Ovary (tissue), 10 donors: ENCODE measurements at places on chromosomes 5 and 9. TPM values are rescaled to one million over a fixed set of nuclear protein-coding genes. Genes with fewer than 3 reads are reported as not detected.

DNA sequence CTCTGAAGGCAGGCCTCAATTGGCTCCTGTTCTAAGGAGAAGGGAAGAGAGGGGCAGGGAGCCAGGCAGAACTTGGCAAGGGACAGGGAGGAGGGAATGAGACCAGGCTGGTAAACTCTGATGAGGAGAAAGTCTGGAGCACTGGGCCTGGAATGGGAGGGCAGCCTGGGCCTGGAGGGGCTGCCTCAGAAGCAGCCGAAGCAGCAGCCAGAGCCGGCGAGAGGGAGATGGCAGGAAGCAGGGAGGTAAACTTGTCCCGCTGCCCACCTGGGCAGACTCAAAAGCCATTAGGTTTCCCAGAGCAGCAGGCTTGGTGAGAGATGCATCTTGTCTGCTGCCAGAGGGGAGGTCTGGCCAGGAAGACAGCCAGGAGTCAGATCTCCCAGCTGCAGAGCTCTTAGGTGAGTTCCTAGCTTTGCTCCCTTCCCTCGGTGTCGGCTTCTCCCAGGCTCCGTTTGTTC is 37.0 kb upstream of the CRB2 start:
- DNase-seq, result no peak

DNA sequence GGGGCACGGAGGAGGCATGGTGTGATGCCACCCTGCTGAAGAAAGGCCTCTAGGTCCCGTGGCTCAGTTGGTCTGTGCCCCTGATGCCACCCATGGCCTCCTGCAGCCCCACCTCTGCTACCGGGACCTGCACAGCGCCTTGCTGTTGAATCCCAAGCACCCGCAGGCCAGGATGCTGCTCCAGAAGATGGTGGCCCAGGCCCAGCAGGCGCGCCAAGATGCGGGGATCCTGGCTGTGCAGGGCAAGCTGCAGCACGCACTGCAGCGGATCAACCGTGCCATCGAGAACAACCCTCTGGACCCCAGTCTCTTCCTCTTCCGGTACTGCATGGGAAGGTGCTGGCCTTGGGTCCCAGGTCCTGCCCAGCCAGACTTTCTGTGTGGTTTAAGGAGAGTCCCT is 7.1 kb downstream of the TTC16 start:
- no peak for DNase-seq

Gene SH3TC2
- 0.80 TPM for total RNA-seq

DNA sequence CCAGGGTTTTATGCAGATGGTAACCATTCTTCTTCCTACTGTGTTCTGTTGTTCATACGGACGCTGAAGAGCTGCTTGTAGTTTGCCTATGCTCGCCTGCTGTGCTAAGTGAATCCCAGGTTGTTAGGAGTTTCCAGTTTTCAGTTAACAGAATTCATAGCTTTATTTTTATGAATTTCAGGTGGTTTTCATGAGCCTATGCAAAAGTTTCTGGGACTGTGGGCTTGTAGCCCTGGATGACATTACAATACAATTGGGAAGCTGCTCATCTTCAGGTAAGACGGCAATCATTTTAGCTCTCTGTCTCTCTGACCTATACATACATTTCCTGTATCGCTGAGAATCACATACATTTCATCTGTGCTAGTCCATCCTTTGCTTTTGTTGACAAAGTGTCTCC is 90.3 kb upstream of the SMC5 start:
- DNase-seq, result no peak

GRCh38 chr5:59342181-59342580 is 551.3 kb downstream of the PDE4D start:
- no peak for DNase-seq

Gene LOX
- total RNA-seq, result 6.9 TPM

DNA sequence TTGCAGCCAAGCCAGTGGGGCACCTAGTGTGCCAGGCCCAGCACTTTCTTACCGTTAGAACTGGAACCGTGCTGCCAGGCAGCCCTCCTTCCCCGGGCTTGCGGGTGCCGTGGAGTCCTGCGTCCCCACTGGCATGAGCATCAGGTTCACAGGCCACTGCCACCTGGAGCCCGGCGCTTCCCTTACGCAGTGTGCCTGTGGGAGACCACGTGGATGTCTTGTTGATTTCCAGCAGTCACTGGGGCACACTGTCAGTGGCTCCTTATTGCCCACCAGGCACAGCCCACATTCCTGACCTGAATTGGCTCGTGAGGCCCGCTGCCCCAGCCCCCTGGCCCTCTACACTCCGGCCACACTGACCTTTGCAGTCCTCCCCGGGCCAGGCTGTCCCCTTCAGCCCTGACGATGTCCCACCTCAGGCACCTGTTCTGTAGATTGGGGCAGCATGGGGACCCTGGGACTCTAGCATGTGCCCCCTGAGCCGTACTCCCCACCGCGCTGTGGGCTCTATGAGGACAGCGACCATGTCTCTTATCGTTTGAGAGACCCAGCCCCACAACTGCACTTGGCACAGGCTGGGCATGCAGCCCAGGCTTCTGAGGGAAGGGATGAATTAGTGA is 10.4 kb upstream of the CEL start:
- DNase-seq, result no peak

GRCh38 chr5:57805732-57806131 is 323.1 kb upstream of the ACTBL2 start:
- no peak for DNase-seq

- no peak for DNase-seq
These were observed 6.2 kb downstream of the ZNF883 start for GRCh38 chr9:113005777-113006176.

DNA sequence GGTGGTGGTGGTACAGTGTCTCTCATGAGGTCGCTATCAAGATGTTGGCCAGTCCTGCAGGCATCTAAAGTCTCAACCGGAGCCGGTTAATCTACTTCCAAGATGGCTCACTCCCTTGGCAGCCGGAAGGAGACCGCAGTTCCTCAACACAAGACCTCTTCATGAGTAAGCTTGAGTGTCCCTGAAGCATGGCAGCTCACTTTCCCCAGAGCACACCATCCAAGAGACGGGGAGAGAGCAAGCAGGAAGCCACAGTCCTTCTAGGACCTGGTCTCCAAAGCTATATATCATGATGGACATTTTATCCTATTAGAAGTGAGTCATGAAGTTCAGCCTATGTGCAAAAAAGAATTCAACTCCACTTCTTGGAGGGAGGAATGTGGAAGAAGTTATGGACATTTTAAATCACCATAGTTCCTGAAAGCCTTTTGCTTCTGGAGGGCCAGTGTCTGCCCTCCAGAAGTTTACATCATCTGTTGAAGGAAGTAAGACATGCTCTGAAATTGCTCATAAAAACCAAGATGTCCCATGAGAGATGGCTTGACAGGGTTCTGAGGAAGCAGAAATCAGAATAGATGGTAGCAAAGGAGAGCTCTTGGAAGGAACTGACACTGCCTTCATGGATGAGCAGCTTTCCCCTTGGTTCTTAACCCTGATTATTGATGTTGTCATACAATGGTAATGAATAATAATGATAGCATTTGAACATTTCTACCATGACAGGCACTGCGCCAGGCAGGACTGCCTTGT is 21.3 kb downstream of the GALNT10 start:
- no peak for DNase-seq

- DNase-seq, result no peak
These were observed 4.7 kb downstream of the PDLIM4 start for GRCh38 chr5:132261881-132262845.

Gene FCN2
- total RNA-seq, result 0.23 TPM

GRCh38 chr9:71920456-71921189 is 9.2 kb downstream of the C9orf85 start:
- DNase-seq, result no peak

DNA sequence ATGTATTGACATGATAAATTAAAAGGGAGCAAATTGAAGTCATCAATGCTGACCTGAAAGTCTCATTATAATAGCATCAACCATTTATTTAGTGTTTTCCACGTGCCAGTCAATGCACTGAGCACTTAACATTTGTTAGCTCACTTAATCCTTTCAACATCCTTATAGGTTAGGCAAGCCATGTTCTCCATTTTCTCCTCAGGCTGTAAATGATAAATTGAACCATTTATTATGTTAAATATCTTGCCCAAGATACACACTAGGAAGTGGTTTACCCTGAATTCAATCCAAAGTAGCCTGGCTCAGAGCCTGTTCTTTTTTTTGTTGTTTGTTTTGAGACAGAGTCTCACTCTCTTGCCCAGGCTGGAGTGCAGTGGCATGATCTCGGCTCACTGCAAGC is 25.0 kb upstream of the SNX2 start:
- DNase-seq, result no peak

Gene FAM120A
- 65.2 TPM for total RNA-seq

Gene MPDZ
- 60.3 TPM for total RNA-seq

- DNase-seq, result no peak
These were observed 128.7 kb downstream of the ATG10 start for GRCh38 chr5:82100303-82101077.

Gene CXXC5
- total RNA-seq, result 6.7 TPM

Gene PCDH12
- 1.4 TPM for total RNA-seq

DNA sequence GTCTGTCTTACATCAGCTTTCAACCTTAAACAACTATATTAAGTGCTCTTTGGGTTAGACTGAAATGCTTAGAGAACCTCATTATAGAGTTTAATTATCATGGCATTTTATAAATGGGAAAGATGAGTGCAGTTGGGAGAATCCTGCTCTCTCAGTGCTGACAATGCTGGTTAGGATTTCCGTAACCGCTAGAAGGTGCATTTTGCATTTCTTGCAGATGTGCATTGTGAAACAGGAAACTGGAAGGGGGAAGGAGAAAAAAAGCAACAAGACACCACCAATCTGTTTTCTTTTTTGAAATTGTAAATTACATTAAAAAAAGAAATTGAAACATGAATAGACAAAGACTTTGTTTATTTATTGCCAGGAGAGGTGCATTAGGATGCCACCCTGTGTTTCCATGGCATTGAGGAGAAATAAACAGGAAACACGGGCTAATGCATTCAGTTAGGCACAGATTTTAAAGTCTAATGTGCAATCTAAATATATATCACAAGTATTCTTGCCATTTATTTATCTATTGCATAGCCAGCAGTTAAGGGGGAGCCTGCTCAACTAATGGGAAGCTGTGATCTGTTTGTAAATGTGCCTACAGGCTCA is 478.9 kb downstream of the PSAT1 start:
- no peak for DNase-seq

Gene MARCOL
- not detected for total RNA-seq

GRCh38 chr9:81462801-81463200 is 226.5 kb downstream of the TLE1 start:
- no peak for DNase-seq

Gene SLC25A25
- total RNA-seq, result 39.8 TPM

DNA sequence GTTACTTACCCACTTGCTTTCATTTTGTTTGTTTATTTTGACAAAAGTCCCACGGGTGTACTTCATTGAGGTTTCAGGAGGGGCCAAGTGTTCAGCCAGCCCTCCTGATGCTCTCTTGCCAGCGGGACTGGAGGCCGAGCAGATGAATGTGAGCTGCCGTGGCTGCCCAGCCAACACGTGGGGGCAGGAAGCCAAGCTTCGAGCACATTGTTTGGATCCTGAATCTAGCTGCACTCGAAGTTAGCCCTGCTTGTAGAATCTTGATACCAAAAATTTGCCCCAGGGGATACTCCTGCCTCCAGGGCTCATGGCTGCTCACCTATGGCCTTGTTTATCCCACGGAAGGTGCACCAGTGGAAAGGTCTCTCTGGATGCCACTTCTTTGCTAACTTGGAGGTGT is 49.3 kb downstream of the RASGEF1C start:
- no peak for DNase-seq

GRCh38 chr9:6816581-6816980 is 58.8 kb downstream of the KDM4C start:
- DNase-seq, result no peak

Gene RNF208
- 5.2 TPM for total RNA-seq

Gene PHF24
- total RNA-seq, result 0.60 TPM

DNA sequence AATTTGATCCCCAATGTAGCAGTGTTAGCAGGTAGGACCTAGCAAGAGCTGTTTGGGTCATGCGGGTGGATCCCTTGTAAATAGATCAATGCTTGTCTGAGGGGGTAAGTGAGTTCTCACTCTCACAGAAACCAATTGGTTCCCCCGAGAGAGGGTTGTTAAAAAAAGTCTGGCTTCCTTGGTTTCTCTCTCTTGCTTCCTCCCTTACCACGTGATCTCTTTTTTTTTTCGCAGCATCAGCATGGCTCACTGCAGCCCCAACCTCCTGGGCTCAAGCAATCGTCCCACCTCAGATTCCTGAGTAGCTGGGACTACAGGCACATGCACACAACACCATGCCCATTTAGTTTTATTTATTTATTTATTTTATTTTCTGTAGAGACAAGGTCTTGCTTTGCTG is 26.4 kb downstream of the RAPGEF6 start:
- no peak for DNase-seq

DNA sequence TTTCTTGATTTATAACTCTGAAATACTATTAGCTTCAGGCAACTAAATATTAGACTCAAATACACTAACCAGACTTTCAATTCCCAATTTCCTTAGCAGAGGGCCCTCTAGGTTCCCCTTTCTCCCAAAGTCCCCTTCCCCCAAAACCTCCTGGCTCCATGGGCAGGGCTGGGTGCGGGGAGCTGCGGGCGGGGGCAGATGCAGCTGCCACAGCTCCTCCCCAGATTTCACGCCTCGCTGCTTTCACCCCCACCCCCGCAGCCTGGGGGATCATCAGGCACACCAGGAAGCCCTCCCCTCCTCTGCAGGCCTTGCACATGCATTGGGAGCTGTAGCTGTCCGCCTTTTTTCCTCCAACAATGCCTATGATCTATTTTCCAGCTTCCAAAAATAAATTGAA is 82.8 kb upstream of the SPATA31C2 start:
- no peak for DNase-seq

Gene TMC1
- 0.25 TPM for total RNA-seq

Gene NR5A1
- total RNA-seq, result 22.2 TPM

DNA sequence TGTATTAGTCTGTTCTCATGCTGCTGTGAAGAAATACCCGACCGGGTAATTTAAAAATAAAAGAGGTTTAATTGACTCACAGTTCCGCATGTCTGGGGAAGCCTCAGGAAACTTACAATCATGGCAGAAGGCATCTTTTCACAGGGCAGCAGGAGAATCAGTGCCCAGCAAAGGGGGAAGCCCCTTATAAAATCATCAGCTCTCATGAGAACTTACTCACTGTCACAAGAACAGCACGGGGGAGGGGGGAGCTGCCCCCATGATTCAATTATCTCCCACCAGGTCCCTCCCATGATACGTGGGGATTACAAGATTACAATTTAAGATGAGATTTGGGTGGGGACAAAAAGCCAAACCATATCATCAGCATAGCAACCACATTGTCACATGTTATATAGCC is 102.5 kb downstream of the GPBP1 start:
- no peak for DNase-seq

- DNase-seq, result no peak
These were observed 29.1 kb upstream of the IRX4 start for GRCh38 chr5:1911773-1912235.
